ENCODE measurements at places on chromosomes 3 and 15.

- DNase-seq: no peak
Observed at GRCh38 chr3:32009101-32009500, 27.6 kb downstream of the ZNF860 start.

- DNase-seq: no peak
Observed at GRCh38 chr3:193207290-193208273, 33.4 kb upstream of the PLAAT1 start.

DNA sequence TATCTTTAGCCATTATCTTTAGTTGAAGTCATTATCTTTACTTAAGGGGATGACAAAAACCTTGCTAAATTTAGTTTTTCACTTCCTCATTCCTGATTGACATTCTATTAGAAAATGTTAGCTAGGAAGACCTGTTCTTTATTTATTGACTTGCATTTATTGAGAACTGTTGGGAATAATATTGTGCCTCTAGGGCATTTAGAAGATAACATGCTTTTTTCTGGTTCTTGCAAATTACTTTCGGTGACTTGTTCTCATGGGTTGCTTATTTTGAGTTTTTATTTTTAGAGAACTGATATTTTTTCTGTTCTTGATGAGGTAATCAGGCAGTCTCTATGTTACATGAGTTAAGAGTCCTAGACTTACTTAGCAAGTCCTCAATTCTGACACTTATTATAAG lies 48.3 kb upstream of the CTDSPL start:
- no peak for DNase-seq

GRCh38 chr3:72998466-72998865 lies 1.9 kb downstream of the PPP4R2 start:
- no peak for DNase-seq

- DNase-seq: peak; percentile 13
Observed at GRCh38 chr15:60540002-60540651, 61.2 kb upstream of the ICE2 start.

DNA sequence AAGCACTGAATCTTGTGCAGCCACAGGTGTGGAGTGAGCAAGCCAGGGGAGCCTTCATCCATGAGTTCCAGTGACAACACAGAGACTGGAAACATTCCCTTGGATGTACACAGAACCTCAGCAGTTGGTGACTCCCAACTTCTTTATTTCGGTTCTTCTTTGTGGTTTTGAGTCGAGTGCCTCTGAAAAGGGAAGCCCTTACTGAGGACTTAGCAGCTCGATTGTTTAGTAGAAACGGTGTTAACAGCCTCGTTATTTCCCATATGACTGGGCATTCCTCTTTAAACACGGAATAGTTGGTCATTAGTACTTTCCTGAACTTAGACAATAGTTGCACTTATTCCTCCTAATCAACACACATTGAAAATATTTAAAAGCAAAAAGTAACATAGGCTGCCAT lies 7.7 kb downstream of the SLCO3A1 start:
- no peak for DNase-seq

DNA sequence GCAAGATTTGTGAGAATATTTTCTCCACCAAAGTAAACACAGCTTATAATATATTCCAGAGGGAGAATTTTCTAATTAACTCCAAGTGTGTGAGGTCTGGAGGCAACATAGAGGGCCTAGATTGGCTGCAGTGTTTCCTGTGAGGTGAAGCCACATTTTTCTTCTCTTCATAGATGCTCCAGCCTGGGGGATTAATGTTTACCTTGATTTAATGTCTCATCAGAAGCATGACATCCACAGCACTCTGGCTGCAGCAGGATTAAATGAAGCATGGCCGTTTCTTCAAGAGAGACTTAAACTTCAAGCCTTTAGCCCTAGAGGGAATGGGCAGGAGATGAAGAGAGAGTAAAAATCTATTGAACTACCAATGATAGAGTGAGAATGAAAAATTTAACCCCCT lies 137.9 kb upstream of the ZBTB20 start:
- DNase-seq: no peak

- DNase-seq: no peak
Observed at GRCh38 chr15:100244796-100245486, 96.8 kb downstream of the ADAMTS17 start.

- DNase-seq: peak; percentile 2
Observed at GRCh38 chr3:198113206-198114053, 153.4 kb downstream of the LMLN start.

GRCh38 chr3:12188328-12188648 lies 29.6 kb upstream of the TIMP4 start:
- DNase-seq: no peak

DNA sequence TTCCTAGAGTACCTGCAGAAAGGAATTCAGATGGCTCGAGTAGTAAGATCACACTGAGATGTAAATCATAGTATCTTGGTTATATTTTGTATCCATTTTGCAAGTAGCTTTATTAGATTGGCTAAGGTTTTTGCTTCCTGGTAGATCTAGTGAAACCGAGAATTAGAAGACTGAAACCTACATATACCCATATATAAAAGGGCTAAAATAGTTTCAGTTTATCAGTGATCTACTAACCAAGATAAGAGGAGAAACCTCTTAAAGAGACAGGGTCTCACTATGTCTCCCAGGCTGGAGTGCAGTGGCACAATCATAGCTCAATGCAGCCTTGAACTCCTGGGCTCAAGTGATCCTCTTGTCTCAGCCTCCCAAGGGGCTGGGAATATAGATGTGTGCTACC lies 135.3 kb downstream of the PCCB start:
- no peak for DNase-seq

GRCh38 chr3:165854696-165855095 lies 17.5 kb upstream of the BCHE start:
- DNase-seq: peak; percentile 29

DNA sequence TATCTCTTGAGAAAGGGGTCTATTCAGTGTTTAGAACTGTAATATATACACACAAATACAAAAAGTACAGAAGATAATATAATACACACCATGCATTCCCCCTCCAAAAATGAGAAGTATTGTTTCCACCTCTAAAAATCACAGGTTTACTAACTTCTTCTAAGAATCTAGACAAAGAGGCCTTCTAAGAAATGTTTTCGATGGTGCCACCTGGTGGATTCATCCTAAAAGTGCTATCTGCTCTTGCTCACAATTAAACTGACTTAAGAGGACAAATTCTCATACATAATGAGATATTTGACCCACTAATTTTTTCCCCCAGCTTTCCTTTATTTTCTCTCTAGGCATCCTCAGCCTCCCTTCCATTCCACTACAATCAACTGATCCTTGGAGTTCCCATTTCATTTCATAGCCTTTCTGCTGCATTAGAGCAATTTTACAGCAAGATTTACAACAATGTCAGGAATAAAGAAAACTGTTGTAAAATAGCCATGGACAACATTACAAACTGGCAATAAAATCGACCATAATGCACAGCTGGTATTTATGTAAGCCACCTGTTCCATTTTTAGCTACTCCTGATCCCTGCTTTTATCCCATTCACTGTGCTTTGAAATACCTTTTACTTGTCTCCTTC lies 124.6 kb downstream of the ARRDC4 start:
- DNase-seq: peak; percentile 78

DNA sequence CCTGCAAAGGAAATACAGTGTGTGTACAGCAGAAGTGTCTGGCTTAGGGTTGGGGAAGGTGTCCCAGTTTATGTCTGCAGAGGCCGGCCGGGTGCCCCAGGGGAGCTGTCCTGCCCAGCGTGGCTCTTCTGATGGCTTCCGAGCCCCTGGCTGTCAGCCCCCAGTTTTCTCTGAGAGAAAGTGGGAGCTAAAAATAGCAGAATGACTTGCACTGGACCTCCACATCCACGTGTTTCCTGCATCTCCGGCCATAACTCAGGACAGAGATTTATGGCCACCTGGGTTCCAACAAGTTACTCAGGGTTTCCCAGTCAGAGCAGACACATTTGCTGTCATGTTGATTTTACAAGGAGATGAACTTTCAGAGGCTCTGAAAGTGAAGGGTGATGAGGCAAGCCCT lies 192.0 kb downstream of the ATP10A start:
- DNase-seq: no peak

DNA sequence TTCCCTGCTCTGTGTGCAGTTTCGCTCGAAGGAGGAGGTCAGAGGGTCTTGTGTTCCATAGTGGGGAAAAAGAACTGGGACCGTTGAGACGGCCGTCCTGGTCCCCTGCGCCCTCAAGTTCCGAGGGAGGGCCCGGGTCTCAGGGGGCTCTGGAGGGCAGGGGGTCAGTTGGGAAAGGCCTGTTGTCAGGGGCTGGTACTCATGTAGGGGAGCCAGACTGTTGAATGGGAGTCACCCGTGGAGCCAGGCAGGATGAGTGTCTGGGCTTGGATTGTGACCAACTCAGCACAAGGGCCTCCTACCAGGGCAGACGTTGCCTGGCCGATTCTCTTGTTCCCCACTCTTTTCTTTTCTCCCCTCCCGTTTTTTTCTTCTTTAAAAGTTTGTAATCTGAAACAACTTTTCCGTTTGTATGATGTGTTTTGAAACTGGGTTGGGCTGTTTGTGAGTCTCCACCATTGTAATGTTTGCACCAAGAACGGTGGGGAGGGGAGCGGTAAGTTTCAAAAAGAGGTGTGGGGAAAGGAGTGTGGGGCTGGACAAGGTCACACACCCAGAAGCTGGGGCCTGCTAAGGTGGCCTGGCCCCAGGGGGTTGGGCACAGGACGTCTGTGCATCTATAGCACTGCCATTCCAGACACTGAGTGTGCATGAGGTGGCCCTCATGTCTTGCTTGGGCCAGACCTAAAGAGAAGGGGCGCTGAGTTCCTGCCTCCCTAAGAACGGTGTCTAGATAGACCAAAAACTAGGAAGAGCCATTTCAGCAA lies 1.1 kb downstream of the CMTM7 start:
- peak; percentile 81 for DNase-seq

DNA sequence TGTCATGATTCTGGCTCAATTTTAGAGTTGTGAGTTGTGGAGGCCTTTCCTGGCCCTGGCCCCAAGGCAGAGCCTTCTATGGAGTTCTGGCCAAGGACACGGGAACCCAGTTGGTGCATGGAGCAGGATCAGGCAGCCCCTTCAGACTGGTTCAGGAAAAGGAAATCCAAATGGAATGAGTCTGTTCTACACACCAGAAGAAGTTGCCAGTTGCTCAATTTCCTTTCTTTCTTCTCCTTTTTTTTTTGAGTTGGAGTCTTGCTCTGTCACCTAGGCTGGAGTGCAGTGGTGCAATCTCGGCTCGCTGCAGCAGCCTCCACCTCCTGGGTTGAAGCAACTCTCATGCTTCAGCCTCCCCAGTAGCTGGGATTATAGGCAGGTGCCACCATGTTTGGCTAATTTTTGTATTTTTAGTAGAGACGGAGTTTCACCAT lies 28.9 kb upstream of the BHLHE40 start:
- DNase-seq: peak; percentile 28

- no peak for DNase-seq
Observed at GRCh38 chr15:77094397-77095030, 23.6 kb upstream of the TSPAN3 start.

DNA sequence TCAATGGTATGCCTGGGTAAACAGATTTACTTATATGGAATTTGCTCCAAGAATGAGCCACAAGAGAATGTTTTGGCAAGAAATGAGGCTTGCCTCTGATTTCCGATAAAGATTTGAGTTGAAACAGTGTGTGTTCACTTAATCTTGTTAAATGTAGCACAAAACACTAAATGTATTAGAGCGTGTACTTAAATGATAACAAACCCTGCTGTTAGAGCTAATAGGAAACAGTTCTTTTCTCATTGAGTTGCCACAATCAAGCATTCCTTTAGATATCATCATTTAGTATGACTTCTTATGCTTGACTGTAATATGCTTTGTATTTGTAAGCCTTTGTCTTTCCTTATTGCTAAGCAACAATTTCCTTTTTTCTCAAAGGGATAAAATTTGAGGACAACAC lies 353.6 kb upstream of the ZNF717 start:
- DNase-seq: peak; percentile 18

DNA sequence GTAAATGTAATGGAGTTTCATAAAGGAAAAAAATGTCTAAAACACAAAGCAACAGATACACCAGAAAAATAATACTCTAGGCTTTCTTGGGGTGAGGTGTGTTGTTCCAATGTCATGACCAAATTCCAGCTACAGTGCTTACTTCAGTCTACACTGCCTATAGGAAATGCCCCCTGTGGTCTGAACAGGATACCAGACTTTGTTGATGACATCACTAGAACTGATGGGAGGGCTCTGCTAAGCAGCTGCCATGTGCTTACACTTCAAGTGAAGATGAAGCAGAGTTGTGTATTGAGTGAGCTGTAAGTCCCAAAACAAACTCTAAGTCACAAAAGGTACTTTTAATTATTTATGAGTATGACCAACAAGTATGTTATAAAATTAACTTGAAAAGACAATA lies 456.1 kb upstream of the IL12A start:
- peak; percentile 14 for DNase-seq

DNA sequence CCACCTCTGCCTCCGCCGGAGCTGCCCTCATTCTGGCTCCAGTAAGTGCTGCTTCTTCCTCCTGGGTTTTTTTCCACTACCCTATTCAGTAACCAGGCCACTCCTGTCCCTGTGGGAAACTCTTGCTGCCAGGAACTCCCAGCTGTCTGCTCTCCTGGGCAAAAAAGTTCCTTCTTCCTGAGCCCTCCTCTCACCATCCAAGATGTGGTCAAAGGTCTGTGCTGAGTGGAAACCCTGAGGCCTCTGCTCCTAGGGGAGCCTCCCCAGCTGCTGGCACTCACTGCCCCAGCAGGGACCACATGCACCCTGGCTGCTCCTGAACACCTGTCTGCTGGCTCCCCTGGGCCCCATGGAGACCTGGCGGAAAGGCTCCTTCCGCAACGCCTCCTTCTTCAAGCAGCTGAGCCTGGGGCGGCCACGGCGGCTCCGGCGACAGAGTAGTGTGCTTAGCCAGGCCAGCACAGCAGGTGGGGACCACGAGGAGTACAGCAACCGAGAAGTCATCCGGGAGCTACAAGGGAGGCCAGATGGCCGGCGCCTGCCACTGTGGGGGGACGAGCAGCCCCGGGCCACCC lies 454 bp downstream of the C15orf62 start:
- no peak for DNase-seq

GRCh38 chr3:29171043-29171990 lies 109.6 kb upstream of the RBMS3 start:
- peak; percentile 63 for DNase-seq

GRCh38 chr3:58514405-58514804 lies 22.5 kb downstream of the KCTD6 start:
- DNase-seq: no peak

DNA sequence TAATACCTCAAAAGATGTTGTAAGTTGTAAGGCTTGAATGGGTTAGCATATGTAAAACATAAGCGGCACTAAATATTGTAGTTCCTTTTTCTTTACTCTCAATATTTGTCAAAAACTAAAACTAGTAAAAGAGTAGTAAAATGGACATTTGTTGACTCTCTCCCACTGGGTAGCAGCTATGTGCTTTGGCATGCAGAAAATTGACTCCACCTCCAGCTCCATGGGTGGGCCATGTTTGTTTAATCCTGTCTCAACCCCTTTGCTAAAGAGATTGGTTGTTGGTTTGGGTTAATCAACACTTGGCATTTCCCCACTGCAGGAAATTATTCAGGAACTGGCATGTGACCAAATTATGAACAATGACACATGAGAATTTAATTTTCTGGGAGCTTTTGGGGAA lies 114.8 kb downstream of the EOMES start:
- DNase-seq: peak; percentile 67

DNA sequence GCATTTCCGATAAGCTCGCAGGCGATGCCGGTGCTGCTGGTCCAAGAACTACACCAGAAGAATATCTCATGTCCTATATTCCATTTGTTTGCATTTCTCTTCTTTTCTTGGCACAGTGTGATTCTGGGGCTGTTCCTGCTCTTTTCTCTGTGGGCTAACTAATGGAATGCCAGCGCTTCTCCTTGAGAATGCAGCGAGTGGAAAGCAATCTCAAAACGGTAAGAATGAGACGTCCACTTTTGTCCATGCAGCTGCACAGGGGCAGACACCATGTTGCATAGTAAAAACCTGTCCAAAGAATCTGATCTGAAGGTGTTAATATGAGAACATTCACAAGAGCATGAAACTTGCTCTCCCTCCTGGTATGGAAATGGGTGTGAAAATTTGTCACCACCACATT lies 6.6 kb upstream of the CHRNA3 start:
- no peak for DNase-seq
